Stimulated activated CD8-positive, alpha-beta memory T cell treated with anti-CD3 and anti-CD28 coated beads, Interleukin-7, amount 100 ng/mL, for 1 hour (primary cell): ENCODE measurements at places on chromosomes 6 and 20.

DNA sequence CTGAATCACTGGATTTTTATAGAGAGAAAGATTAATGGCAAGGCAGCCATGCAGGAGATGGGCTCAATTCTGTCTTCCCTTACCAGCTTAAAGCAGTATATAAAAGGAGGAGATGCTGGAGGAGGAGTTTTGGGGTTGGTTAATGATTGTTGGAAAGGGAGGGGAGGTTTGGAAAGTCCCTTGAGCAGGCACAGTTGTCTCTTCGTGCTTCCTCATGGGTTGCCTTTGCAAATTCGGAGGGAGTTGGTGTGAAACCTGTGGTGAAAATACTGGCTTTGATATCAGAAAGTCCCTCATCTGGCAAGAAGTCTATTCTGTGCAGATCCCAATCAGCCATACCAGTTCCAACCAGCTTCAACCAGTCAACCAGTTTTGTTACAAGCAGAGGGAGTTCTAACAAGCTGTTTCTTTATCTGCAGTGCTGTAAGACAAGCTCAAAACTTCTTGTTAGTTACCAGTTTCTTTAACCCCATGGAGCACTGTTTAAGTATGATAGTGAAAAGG, 107.0 kb downstream of the HIVEP1 start:
- no peak for DNase-seq

DNA sequence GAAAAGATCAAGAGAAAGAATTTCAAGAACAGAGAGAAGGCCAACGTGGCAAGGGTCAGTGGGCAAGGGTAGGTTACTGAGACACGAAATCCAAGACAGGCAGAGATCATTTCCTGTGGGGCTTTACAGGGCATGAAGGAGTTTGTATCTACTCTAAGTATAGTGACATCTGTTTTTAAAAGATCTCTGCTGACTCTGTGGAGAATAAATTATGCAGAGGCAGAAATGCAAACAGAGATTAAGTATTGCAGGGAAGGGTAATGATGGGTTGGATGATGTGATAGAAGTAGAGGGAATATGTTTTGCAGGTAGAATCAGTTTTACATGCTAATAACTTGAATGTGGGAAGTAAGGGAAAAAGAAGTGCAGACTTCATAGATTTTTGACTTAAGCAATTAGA, 243.5 kb downstream of the FRK start:
- DNase-seq = no peak

DNA sequence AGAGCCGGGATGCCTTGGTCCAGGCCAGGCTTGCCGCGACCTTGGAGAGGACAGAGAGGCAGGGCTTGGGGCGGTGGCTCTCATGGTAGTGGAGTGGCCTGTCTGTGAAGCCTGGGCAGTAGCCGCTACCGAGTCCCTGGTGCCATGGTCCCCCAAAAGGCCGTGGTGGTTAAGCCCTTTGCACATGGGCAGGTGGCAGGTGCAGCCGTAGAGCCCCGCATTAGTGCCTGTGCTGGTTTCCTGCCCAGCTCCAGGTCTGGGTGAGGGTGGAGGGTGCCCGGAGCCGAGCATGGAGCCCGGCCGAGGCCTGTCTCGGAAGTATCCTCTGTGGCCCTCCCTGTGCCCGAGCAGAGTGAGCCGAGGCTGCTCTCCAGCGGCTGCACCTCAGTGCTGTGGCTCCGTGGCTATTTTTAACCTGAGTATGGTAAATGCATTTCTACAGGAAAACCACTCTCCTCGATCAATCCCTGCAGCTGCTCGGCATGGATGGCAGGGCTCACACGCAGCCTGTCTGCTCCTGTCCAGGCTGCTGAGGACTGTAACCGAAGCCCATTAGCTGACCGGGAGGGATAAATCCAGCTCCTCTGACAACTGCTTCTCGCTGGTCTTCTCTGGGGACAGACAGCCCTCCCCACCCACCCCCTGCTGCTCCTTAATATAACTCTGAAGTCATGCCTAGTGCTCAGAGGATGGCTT, 36.3 kb upstream of the GATA5 start:
- DNase-seq = no peak

DNA sequence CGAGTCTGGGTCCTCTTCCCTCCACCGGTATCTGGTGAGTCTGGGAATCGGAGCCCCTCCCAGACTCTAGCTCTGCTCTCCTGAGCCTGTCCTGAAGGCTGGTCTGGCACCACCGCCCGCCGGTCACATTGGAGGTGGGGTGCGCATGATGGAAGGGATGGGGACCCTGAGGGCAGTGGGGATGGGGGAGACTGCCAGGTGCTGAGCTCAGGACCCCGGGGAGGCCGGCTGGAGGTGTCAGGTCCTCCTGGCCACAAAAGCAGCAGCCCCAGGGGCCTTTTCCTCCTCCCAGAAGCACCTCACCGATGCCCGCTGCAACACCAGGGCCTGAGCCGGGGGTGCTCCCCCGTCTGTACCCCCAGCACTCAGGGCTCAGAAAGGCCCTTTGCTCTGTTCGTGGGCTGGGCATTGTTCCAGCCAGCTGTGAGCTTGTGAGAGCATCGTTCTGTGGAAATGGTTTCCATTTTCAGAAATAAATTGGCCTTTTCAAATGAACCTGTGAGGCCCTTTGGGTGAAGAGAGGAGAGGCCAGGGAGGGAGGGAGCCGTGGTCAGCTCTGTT, 2.5 kb upstream of the NPBWR2 start:
- DNase-seq = no peak

GRCh38 chr6:89597988-89598387, 40.6 kb downstream of the LYRM2 start:
- DNase-seq = no peak

DNA sequence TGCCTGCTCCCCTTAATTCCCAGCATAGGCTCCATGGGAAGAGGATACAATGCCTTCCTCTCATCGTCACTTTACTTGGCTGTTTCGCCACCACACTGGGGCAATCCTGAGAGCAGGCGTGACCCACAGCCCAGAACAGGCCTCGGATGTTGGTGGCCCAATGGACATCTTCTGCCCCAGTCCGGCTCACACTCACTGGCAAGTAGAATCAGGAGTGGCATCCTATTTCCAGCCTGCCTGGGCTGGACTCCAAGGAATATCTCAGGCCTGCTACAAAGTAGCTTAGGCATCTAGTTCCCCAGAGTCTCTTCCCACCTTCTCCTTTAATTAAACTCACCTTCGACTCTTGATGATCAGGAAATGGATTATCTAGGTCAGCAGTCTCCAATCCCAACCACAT, 110.5 kb downstream of the LRFN2 start:
- DNase-seq = no peak

DNA sequence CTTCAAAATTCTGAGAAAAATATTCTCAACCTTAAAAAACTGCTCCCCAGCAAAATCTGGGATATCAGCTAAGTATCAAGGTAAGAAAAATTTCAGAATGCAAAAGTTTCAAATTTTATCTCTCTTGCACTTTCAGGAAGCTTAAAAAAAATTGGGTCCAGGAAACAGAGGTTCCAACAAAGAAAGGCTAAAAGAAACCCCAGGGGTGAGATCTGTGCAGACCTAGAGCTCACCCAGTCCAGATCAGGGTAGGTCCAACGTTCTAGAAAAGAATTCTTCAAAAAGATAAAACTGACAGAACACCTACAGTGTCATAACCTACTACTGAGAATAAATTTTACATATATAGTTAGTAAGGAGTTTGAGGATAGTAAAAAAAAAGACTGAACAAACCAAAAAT, 23.5 kb downstream of the ILRUN start:
- DNase-seq = no peak

DNA sequence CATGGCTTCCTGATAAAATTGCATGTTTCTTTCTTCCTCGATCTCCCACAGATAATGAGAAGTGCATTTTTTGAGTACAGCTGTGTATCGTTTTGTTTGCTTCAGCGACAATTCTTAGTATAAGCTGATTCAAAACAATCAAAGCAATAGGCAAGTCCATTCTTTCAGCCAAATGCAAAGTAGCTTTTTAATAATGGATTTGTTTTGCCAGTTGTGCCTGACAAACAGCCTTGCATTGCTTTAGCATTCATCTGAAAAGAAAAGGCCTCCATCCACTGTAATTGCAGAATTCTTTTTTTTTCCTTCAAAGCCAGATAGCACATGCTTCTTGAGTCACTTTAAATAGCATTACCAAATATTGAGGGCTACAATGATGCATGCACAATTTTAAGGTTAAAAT, 32.0 kb downstream of the TTLL2 start:
- DNase-seq = no peak

DNA sequence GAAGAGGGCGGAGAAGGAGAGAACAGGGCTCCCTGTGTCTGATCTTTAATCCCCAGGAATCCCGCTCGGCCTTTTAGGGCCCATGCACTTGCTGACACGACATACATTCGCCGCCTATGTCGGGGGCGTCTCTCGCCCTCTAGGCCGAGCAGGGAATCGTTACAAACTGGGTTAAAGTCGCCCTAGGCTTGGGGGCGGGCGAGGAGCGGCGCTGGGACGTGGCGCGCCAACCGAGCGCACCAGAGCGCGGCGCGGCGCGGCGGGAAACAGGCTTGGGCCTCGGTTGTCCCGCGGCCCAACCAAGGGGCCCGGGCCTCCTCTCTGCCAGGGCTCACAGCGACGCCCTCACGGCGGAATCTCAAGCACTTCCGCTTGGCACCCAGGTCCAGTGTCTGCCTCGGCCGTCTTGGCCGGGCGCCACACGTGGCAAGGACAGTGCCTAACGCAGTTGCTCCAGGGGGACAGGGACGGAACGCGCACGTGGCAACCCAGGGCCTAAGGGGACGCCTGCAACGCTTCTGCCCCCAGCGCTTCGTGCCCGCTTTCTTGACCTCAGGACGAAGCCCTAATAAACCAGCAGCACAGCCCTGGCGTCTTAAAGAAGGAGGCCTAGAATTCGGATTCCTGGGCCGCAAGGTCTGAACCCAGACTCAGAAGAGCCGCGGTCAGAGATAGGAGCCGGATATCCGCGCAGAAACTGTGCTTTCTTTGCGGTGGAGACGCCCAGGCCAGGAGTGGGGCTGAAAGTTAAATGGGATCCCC, 71.5 kb downstream of the NCR2 start:
- no peak for DNase-seq

GRCh38 chr6:83594941-83595340, 82.6 kb downstream of the PRSS35 start:
- DNase-seq = no peak

DNA sequence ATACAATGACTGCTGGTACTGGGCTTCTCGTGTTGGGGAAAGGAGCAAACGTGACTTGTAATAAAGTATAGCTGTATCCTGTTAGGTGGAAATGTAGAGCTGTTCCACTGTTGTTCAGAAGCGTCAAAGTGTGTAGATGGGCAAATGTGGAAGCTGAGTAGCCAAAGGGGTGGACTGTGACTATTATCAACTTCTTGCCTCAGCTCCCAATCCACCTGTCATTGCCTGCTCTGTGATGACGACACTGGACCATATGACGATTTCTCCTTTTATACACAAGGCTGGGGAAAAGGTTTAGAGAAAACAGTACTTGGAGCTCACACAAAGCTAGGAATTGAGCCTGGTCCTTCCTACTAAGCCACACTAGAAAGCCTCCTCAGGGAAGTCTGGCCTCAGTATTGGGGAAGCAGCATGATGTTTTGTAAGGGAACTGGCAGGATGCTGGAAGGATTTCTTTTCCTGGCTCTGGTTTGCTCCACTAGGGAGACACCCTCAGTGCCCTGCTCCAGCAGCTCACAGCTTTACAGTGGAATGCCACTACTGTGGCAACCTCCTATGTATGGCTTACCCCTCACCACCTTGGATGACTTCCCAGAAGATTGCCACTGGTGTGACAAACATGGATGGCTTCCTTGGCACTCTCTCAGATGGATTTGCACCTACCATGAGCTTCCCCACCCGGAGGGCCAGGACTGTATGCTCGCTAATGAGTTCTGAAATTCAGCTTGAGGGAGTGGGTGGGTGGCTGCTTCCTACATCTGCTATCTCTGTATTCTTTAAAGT, 20.0 kb downstream of the CD164 start:
- no peak for DNase-seq

GRCh38 chr6:50720623-50721022, 7.3 kb downstream of the TFAP2D start:
- no peak for DNase-seq

- no peak for DNase-seq
Measured at GRCh38 chr20:25309395-25310267, 61.7 kb downstream of the PYGB start.

DNA sequence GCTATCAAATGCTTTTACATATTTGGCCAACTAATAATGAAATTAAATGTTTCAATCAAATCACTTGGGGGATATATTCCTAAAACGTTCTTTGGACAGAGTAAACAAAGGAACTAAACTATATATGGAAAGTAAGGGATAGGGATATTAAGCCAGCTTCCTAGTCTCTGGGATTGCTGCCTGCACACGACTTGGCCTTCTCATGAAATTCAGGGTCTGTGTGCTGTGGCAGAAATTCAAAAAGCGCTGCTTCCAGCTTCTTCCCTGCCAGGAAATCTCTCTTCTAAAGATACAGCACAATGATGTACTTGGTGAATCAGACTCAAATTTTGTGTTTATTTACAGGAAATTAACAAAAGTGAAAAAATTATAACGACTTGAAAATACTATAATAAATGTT, 206.3 kb upstream of the RAB32 start:
- no peak for DNase-seq

DNA sequence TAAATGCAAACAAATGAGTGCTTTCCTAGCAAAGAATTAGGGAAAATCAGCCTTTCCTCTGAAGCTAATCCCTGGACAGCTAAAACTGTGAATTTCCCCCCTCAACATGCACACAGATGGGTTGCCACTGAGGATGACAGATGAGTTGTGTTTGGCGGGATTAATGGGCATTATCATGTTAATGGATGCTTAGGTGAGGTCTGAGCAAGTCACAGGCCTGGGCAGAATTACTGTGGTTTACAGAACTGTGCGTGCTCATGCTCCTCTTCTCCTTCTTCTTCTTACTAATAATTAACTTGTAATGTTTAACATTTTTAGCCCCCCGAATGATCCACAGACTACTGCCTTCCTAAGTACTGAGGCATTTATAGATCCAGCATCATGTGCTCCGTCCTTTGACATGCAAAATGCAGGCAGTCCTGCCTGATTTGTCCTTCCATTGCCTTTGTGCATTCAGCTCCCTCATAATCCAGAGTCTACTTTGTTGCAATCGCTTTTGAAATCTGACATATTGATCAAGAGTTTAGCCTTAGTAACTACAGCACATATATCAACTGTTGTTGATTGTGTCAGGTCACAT, 753.4 kb upstream of the MMS22L start:
- no peak for DNase-seq

DNA sequence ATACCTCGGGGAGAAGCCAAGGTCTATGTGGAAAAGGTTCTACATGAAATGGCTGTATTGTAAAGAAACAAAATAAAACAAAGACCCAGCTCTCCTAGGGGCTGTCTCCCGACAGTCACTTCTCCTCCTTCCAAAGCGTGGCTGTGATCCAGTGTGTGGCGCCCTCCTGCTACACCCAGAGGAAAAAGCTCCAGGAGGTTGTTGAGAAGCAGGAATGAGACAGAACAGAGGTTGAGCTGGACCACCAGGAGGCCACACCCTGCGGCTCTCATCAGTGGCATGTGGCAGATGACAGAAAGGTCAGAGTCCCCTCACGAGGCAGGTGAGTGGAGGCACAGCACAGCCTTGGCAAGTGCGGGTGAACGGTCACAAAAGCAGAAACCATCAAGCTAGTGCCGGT, 236.0 kb downstream of the TBXT start:
- no peak for DNase-seq

- DNase-seq = no peak
Measured at GRCh38 chr20:38649275-38649891, 47.8 kb downstream of the ARHGAP40 start.

- no peak for DNase-seq
Measured at GRCh38 chr20:36155991-36156390, 1.5 kb downstream of the EPB41L1 start.

- DNase-seq = no peak
Measured at GRCh38 chr6:44381739-44382138, 5.8 kb upstream of the CDC5L start.

- no peak for DNase-seq
Measured at GRCh38 chr20:54069501-54069971, 858 bp downstream of the BCAS1 start.

GRCh38 chr6:170256641-170257040, 34.2 kb downstream of the DLL1 start:
- DNase-seq = no peak
